Muscle of leg (tissue), 16 donors: ENCODE measurements at places on chromosomes 5 and 9.

GRCh38 chr5:116076496-116076895, 8.3 kb upstream of the COMMD10 start:
- peak; percentile 51 for DNase-seq

- DNase-seq: no peak
Observed at GRCh38 chr9:128006332-128006996, 25.7 kb upstream of the EEIG1 start.

DNA sequence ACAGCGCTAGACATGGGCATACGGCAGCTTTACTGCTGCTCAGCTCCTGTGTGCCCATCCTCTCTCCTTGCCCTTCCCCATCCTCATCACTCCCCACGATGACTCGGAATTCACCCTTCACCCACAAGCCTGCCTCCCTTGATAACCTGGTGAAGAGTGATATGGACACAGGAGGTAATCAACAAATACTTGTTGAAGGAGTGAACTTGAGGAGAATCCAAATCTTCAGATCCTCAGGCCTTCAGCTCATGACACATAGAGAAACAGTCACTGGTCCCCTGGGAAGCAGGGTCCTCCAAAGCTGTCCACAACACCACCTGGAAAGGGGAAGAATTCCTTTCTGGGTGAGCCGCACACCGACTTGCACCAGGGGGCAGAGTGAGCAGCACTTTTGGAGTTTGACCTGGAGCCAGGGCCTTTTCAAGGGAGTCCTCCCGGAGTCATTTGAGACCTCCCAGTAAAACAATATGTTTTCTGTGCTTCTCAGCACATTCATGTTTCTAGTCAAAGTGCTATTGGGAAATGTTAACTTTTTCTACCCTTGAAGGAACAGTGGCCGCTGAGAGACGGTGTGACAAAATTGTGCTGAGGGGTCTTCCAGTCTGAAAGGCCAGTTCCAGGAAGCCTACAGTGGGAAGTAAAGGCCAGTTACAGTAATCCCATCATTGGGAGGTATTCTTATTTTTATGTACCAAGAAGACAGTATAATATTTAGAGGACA, 332.3 kb downstream of the CWC27 start:
- peak; percentile 89 for DNase-seq

DNA sequence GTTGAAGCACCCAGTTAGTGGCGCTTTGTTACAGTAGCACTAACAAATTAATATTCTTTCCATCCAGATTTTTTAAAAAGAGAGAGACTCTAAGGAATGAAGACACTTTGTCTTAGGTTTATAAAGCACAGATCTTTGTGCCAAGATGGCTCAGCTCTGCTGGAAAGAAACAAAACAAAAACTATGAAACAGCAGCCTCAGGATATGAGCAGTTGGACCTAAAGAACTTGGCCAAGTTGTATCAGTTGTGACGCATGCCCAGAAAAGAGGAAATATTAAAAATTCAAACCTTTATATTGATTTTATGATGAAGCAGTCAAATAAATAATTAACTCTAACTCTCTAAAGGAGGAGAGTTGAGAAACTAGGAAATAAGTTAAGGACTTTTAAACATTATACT, 427.2 kb downstream of the SPOCK1 start:
- DNase-seq: peak; percentile 66

DNA sequence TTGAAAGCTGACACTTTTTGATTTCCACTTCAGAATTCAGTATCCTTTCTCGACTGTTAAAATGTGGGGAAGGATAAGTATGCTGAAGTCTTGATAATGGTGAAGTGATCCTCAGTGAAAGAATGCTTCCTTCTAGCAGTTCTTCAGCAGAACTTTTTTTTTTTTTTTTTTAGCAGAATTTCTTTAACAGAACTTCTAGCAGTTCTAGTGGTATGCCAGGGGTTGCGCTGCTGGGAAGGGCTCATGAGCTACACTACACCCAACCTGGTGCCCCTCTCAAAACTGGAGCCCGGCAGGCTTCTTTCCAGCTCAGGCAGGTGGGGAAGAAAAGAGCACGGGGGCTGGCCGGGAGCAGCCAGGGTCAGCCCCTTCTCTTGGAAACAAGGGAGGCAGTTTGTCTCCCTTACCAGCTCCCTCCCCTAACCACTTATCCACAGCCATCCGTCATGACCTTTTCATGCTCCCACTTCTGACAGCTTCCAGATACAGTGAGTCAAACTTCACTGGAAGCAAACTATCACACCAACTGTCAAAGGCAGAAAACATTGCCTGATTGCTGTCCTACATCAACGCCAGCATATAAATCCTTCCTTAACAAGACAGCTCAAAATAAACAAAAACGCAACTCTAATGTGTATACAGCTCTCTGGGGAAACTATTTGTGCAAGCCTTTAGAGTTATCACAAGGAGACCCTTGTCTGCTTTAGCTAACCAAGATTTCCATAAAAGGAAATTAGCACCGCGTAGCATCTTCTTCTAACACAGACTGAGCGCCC, 211.5 kb downstream of the GAPVD1 start:
- peak; percentile 51 for DNase-seq

GRCh38 chr5:136015966-136016650, 12.7 kb upstream of the TGFBI start:
- no peak for DNase-seq

DNA sequence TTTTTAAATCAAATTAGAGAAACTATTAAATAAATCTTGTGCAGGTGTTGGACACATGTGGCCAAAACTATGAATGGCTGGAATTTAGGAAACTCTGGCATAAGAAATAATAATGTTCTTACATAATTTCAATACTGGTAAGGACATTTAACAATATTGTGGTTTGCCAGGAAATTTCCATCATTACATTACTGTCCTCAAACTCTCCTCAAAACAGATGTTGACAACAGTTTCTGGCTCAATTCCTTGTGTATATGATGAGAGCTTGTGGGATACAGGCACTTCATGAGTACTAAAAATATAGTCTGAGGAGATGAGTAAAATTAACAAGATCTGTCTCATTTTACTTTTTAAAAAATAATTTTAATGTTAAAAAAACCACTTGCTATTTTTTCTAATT, 27.9 kb downstream of the MCTP1 start:
- peak; percentile 91 for DNase-seq

DNA sequence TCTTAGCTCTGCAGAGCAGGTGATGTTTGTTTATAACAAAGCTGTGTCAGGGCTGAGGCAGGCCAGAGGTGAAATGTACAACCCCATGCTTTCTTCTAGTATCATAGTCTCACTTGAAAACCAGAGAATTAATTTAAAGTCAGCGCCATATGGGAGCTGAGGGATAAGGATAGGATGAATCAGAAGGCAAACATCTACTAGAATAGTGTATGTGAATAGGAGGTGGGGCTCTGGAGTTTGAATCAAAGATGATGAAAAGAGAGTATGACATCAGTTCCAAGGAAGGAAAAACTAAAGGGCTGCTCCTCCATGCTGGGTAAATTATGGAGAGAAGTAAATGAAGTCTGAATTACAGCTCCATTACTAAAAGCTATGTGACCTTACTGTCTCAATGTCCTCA, 441.5 kb downstream of the RASEF start:
- no peak for DNase-seq

DNA sequence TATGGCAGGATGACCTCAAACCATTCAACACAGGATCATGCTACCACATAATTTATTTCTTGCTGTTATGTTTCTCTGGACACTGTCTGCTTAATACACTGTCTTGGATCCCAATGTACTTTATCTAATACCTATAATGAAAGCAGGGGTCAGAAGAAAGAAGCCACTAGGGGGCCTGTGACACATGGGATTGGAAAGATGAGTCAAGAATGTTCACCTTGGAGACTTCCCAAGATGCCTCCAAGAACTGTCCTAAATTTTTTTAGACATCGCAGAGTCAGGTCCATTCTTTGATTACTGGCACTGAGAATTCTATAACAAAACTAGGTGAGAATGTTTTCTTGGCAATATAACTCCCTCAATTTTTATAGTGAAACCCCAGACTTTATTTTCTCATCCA, 305.8 kb upstream of the SMARCA2 start:
- DNase-seq: no peak
